ENCODE measurements at places on chromosomes 3 and 15.

DNA sequence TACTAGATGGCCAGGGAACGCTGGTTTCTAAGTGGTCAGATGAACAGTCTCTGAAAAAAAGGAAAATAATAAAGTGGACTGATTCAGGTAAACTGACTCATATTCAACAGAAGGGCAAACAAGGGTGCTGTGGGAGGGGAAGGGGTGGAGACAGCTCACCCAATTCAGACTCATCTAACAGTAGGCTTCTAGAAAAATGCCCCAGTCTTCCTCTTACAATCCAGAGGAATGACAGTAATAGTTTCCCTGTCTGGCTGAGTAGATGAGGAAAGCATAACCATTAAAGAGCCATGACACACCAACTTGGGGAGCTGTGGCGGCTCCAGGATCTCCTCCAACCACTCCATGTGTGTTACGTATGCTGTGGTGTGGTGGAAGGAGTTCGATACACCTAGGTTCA, 231.4 kb upstream of the UMPS start:
- DNase-seq: no peak

DNA sequence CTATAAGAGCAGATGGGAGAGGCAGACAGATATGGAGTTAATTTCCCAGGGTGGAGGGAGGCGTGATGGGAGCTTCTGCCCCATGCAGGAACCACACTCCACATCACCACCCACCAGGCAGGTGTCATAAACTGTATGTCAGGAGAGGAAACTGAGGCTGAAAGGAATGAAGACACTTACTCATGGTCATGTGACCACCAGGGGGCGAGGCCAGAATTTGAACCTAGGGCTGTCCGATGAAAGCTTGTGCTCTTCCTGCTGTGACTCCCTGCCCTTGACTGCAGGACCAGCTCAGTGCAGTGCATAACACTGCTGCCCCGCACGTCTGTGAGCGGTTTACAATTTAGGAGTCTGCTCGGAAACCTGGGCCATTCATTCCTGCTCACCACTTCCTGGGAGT, 28.8 kb downstream of the NUP210 start:
- DNase-seq: peak; percentile 20

DNA sequence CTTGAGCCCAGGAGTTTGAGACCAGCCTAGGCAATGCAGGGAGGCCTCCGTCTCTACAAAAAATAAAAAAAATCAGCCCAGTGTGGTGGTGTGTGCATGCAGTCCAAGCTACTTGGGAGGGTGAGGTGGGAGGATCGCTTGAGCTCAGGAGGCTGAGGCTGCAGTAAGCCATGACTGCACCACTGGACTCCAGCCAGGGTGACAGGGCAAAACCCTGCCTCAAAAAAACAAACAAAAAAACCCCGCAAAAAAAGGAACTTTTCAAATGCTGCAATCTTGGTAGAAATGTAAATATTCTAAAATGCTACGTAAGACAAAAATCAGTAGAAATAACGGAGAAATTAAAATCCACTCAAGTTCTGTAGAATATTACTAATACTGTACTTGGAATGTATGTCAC, 108.1 kb upstream of the MELTF start:
- DNase-seq: no peak

GRCh38 chr3:179651687-179652446, 973 bp upstream of the USP13 start:
- no peak for DNase-seq

- DNase-seq: no peak
Measured at GRCh38 chr15:94066046-94066445, 165.3 kb upstream of the MCTP2 start.

DNA sequence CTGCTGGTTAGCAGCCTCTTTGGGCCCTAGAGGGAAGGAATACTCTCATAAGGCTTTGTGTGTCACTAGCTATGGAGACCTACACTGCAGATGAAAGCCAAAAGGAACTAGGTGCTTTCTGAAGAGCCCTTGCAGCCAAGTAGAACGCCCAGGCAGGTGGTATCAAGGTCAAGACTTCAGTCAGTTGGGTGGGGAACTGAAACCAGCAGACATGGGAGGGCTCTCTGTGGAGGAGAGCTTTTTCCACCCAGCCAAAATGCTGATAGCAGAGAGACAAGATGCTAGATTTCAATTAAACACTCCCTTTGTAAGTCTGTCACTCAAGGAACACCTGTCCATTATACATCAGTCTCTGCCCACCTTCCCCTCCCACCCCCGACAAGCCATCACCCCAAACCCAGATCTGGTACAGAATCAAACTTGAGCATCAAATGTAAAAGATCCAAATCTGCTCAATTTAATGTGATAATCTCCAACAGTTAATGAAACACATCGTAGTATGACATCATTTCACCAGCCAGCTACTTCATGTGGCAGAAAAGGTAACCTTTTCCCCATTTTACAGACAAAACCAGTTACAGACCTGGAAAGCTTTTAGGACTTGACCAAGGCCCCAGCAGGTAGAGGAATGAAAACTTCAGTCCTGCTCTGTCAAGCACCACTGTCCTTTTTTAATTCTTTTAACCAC, 14.6 kb downstream of the MRPS25 start:
- peak; percentile 52 for DNase-seq

DNA sequence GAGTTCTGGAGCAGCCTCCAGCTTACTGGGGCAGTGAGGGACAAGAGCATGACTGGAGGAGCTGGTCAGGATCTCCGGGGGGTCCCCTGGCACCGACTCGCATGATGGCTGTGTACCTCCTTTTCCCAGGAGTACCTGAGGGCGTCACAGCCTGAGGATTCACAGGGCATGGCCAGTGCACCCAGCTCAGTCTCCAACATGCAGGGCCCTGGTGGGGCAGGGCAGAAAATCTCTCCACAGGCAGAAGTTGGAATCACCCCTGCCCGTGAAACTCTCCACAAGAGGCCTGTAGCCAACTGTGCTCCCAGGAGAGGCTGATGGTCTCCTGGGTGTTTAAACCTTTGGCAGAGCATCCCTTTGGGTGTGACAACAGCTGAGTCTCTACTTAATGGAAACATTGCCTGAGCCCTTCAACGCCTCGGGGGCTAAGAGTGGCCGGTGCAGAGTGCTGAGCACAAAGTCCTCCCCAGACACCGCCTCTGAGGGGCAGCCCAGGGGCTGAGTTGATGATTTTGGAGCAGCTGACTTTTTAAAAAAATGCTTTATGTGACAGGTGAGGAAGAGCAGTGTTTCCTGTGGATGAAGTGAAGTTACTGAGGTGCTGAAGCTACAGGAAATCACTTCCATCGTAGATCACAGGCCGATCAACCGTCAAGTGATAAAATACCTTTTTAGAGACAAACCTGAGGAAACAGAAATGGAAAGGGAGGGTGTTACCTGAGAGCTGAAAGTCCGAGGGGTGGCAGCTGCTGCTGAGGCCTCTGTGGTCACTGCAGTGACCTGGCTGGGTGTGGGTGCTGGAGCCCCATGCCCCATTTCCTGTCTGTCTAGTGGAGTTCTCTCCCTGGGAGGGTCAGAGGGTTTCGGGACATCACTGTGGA, 21.9 kb upstream of the CXCR6 start:
- DNase-seq: no peak

DNA sequence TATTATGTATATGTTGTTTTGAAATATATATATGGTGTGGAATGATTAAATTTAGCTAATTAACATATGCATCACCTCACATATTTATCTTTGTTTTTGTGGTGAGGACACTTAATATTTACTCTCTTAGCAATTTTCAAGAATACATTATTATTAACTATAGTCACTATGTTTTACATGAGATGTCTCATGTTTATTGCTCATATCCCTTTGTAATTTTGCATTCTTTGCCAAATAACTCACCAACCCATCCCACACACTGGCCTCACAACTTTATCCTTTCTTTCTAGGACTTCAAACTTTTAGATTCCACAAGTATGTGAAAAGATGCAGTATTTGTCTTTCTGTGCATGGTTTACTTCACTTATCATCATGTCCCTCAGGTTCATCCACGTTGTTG, 950.2 kb upstream of the CADM2 start:
- DNase-seq: no peak

DNA sequence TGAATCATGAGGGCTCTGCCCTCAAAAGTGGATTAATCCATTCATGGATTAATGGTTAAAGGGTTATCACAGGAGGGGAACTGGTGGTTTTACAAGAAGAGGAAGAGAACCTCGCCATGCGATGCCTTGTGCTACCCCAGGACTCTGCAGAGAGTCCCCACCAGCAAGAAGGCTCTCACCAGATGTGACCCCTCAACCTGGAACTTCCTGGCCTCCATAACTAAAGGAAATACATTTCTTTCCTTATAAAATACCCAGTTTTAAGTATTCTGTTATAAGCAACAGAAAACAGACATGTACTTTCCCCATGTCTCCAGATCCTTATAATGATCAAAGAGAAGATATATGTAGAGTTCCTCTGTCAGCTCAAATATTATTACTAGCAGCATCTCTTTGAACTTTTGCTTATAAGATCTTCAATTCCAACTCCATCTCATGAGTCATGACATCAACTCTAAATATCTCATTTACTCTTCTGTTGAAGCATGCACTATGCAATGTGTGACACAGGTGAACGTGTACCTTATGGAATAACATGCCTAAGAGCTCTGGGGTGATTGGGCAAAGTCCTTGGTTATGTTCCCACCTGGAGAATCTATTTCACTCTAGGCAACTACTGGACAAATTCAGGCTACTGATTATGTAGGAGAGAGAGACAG, 37.5 kb upstream of the ZBTB38 start:
- DNase-seq: no peak

DNA sequence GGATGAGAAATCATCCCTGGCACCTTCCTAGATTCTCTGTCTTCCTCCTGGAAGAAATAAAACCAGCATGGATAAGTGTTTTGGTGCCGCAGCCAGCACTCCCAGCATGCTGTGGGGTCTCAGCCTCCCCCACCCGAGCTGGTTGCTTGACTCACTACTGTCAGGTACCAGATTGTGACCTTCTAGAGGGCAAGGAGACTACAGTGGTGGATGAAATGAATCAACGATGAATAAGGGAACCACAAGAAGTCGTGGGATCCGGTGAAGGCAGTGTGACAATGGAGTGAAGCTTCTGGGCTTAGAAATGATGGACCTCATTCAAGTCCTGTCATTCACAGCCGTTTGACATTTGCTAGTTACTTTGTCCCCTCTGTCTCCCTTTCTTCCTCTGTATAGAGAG, 50.2 kb upstream of the SLCO3A1 start:
- no peak for DNase-seq

GRCh38 chr3:169475978-169476698, 187.4 kb downstream of the MECOM start:
- no peak for DNase-seq

DNA sequence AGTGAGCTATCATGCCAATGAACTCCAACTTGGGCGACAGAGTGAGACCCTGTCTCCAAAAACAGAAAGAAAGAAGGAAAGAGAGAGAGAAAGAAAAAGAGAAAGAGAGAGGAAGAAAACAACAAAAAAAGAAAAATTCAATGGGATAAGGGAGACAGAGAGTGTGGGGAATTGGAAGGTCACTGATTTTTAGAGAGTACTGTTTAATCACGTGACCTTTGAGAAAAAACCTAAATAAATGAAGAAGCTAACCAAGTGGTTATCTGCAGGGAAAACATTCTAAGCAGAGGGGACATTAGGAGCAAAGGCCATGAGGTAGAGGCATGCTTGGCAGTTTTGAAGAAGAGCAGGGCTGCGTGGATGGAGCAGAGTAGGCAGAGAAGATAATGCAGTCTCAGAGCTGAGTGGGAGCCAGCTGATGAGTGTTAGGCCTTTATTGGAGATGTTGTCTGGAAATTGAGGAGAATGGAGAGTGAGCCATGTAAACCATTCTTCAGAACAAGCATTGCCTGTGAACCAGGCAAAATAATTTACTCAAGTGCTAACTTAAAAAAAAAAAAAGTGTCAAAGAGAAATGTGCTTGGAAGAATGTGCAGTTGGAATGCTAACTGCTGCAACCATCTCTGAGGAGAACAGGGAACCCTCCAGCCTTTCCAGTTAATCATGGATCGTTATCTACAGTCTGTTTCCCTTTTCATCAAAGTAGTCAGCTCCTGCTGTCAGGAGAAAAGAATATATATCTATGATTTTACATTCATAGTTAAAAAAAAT, 377.3 kb upstream of the SEMA6D start:
- no peak for DNase-seq

- peak; percentile 12 for DNase-seq
Measured at GRCh38 chr3:37987751-37988179, 2.8 kb upstream of the VILL start.

GRCh38 chr15:88331291-88331690, 74.8 kb upstream of the NTRK3 start:
- DNase-seq: peak; percentile 2

GRCh38 chr3:183153210-183153950, 9.2 kb downstream of the LAMP3 start:
- no peak for DNase-seq
